ENCODE measurements at places on chromosomes 6 and 20. TPM values are rescaled to one million over a fixed set of nuclear protein-coding genes. Genes with fewer than 3 reads are reported as not detected.

LEMD2 gene
- 58.3 TPM for total RNA-seq

GCNT2 gene
- total RNA-seq = not detected

DNAJC5 gene
- total RNA-seq = 83.4 TPM

TPBG gene
- 52.9 TPM for total RNA-seq

CPXM1 gene
- 3.9 TPM for total RNA-seq
